ENCODE measurements at places on chromosomes 7 and 10.

- DNase-seq = no peak
These were observed 17.8 kb upstream of the GPAM start for GRCh38 chr10:112201334-112201733.

DNA sequence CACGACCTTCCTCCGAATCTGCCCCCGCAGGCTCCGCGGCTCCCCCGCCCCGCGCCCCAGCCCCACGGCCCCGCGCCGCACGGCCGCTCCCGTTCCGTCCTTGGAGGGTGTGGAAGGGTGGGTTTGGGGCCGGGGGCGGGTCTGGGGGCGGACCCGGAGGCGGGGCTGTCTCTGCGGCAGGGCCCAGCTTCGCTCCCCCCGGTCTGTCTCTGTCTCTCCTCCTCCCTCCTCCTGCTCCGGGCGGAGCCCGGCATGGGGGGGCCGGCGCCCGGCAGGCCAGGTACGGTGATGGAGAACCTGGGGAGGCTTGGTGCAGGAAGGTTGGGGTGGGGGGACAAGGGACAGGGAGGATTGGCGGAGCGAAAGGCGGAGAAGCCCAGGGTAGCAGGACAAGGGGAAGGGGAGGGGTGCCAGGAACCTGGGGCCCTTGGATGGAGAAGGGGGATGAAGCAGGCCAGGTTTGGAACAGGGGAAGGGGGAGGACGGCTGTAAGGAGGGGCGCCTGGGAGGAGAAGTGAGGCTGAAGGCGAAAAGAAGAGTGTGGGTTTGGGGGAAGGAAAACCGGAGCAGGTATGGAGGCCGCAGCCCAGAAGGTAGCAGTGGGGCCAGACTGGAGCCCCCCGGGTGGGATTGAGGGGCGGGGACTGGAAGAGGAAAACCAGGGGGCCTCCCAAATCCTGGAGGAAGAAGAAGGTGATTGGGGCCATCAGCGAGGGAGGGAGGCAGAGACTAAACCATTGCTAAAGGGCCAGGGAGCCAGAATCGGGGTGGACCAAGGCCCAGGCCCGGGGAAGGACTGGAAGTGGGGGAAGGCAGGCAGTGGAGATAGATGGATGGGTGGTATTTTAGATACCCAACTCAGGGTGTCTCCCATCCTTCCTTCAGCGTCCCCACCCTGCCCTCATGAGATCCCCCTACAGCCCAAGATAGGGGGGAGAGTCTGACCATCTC lies at the start of gene NYAP1:
TSS of gene NYAP1 (plus strand) at position 206 of the 951 bp plus-strand sequence. CDS start 1,385 bp downstream, outside the sequence.
- DNase-seq = peak; percentile 85

DNA sequence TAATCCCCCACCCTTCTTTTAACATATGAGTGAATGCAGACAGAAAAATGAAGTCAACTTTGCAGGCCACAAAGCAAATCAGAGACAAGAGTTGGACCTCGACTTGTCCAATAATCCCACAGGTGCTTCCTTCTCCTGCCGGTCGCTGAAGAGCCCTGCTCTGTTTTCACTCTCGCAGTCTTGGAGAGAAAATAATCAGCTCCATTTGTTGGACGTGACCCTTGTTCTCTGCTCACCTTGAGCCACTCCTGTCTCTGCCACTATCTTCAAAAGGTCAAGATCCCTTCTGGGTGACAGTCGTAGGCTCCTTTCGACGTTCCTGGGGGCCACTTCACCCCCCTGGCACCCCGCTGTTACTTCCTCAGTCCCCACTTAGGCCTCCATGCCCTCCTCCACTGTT lies 2.8 kb upstream of the KLF6 start:
- DNase-seq = no peak

DNA sequence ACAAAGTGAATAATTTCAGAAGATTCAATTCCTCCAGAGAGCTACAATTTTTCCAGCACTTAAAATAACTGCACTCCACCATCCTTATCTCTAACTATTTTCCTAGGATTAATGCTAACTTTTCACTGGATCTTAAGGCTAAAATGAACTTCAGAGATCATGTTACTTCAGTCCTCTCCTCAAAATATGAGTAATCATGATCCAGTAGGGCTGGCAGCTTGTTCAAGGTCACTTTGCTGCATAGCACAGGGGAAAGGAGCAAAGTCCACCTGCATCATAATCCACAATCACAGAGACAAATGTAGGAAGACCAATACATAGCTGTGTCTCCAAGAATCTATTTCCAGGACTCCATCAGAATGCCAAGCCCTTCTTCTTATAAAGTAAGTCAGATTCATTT lies 150.3 kb downstream of the LRRTM3 start:
- no peak for DNase-seq

- no peak for DNase-seq
These were observed 135.2 kb downstream of the INHBA start for GRCh38 chr7:41567731-41568114.

DNA sequence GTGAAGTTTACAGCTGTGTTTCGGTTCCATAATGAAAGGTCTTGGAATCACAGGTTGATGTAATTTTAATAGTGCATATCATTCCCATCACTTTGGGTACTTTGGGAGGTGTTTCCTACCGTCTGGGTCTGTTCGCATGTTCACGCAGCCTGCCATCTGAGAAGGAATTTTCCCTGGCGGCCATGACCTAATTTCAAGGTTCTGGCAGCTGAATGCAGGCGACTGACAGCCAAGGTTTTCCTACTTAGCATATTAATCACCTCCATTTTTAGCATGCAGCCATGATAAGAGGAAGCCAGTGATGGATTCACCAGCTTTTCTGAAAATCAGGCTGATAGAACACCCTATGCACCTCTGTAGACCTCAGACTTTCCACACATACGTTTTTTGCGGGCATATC lies 319.1 kb upstream of the TMEM229A start:
- DNase-seq = no peak

DNA sequence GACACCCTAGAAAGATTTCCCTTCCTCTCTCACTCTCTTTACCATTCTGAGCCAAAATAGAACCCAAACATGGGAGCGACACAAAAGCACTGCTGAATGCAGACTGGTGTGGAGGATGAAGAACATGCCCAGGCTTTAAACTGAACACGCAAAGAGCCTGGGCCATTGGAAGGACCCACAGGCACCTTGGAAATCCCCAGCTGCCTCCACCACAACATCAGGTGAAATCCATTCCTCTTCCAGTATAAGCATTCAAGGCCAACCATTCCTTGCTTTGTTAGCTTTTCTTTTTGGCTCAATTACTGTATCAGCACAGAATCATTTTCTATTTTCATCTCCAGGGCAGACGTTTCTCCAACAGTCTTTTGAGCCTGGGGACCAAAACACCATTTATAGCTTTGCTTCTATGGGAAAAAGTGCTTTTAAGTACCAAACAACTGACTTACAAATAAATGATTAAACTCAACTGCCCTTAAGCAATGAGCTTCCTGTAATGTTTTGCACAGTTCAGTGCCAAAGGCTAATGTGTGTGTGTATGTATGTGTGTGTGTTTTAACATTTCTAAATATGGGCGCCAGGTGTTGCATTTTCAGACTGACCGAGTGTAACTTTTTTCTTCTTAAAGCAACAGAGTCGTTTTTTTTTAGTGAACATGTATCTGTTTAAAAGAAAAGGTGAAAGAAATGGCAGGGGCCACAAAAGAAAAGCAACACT lies 16.2 kb upstream of the BLNK start:
- DNase-seq = no peak

GRCh38 chr10:104920476-104920875 lies 279.4 kb downstream of the SORCS3 start:
- DNase-seq = no peak

- DNase-seq = no peak
These were observed 54.5 kb downstream of the ELAPOR2 start for GRCh38 chr7:87004956-87005355.

DNA sequence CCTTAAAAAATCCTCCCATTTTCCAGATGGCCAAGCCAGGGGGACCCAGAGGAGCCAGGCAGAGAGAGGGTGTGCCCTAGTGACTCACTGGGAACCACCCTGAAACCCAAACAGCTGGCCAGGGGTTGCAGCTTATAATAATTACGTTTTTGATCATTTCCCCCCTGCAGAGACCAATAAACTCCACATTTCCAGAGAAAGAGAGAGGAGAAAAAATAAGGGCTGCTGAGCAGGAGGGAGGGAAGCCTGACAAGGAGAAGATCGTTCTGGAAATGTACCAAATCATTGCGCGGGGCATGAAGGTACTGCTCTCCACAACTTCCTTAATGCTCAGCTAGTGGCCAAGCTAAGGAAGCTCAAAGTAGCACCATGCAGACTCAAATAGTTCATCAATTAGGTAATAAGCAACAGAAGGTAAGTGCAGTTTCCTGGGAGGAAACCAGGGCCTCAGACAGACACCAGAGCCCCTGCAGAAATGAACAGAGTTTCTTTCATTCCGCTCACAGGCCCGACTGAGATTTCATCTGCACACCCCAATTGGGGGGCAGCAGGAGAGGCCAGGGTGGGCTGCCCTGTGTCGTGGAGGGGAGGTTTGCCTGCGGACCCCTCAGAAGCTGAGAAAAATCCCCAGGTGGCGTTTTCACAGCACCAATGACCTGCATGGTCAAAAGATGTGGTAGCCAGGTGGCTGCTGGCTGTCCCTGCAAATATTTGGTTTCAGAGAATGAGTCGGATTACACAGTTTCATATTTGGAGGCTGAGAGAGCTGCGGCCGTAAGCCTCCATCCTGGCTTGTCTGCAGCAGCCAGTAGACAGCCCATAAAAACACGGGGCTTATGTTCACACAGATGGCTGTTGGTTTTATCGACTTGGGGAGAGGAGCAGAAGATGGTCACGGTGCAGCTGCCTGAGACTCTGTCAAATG lies 153.2 kb upstream of the LYZL2 start:
- DNase-seq = no peak

DNA sequence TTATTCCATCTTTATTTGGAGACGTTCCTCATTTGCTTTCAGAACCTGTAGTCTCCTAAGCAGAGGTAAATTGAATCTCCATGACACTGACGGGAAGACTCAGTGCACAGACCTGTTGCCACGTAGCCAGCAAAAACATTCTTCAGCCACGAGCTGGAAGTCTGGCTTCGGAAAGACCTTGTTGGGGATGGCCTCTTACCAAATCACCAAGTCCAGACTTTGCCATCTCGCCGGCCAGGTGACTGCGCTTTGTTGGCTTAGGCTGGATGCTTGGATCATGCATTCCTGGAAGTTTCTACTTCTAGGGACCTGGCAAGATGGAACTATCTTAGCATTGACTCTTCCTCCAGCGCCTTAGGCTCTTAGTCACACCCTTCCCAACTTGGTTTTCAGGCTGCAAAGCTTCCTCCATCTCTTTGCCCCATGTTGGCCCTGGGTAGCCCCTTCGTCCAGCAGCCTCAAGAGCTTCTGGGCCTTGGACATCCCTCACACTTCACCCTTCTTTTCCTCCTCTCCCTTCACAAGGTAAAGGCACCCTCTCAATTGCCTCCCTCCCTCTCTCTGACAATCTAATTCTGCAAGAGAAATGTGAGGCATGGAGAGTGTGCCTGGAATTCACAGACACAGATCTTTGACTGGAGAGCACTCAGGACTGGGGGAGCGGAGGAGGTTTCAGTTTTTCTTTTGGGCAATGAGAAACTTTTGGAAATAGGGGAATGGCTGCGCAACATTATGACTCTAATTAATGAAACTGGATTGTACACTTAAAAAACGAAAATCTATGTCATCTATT lies 451.9 kb upstream of the MKI67 start:
- DNase-seq = no peak

DNA sequence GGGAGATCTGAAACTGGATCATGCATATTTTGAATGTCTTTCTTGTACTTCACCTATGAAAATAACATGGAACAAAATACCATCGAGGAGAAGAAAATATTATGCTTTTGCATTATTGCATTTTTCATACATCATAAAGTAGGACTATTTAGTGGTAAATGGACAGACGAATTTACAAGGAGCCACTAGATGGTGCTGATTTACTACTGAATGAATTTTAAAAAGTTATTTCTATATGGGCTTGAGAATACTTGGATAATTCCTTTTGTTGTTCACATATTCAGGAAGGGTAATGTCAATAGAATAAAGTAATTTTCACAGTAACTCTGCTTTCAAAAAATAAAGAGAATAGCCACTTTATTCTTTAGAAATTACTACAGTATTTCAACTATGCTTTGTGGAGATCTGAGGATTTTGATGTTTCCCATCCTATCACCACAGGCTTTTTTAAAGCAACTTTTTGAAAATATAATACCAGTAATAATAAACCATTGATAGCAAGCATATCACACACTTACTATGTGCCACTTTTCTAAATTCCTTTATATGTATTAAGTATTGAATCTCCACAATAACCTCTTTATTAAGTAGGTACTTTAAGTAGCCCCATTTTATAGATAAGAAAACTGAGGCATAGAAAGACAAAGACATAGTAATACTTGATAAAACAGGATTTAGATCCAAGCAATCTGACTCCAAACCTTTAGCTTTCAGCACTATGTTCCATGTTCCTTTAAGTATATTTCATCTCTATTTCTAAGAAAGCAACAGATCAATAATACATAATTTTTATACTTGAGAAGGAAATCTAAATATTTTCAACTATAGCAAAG lies 38.6 kb downstream of the NEBL start:
- no peak for DNase-seq

DNA sequence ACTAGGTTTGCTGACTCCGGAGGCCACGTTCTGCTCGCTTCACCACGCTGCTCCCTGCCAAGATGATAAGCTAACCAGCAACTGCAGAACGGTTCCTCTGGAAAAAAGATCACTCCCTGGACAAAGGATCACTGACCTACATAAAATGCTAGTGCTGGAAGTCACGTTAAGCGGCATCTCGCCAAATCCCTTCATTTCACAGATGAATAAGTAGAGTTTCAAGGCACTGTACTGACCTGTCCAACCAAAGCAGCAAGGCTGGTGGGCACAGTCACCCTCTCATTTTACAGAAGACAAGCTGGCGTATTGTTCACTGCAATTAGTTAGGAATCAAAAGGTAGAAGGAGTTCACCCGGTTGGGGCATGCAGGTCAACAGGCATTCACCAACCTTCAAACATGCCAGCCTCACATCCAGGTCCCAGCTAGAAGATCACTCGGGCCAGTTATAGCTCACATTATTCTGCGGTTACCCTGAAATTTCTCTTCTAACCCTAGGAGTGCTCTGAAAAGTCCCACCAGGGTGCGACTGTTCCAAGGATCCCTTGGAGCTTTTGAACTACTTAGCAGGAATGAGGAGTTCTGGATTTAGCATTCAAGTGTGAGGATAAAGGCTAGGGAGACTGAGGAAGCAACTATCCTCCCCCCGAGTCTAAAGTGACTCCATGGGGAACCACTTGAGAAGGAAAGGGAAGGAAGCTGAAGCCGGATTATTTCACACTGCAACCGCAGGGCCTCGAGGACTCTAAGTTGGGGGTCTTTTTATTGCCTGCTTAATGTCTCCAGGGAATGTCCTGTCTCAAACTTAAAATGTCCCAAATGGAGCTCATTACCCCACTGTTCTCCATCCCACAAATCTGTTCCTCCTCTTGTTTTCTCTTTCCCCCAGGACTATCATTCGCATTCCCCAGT lies 32.8 kb downstream of the HIPK2 start:
- DNase-seq = no peak

Measured in hypothalamus (tissue), 51 donors.